ENCODE measurements at places on chromosomes 16 and 17.
A peak's percentile ranks its signal among the peaks of the same experiment; 100 is the strongest.

GRCh38 chr16:82605863-82606620 is 20.7 kb upstream of the CDH13 start:
- ATAC-seq = no peak

DNA sequence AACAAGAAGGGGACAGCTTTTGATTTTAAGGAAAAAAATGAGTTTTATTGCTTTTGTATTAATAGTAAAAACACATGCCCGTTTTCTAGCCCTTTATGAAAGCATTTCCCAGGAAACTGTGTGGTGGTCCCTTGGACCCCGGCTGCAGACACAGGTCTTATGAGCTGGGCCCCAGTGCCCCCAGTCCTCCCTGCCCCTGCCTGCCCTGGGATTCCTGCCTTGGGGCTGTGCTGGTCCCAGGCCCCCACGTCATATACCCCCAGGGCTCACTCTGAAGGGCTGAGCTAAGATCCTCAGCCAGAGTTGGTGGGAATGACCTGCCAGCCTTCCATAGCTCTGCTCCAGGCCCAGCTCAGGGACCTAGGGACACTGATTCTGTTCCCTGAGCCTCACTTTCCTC is 30.8 kb downstream of the GINS2 start:
- no peak for ATAC-seq

DNA sequence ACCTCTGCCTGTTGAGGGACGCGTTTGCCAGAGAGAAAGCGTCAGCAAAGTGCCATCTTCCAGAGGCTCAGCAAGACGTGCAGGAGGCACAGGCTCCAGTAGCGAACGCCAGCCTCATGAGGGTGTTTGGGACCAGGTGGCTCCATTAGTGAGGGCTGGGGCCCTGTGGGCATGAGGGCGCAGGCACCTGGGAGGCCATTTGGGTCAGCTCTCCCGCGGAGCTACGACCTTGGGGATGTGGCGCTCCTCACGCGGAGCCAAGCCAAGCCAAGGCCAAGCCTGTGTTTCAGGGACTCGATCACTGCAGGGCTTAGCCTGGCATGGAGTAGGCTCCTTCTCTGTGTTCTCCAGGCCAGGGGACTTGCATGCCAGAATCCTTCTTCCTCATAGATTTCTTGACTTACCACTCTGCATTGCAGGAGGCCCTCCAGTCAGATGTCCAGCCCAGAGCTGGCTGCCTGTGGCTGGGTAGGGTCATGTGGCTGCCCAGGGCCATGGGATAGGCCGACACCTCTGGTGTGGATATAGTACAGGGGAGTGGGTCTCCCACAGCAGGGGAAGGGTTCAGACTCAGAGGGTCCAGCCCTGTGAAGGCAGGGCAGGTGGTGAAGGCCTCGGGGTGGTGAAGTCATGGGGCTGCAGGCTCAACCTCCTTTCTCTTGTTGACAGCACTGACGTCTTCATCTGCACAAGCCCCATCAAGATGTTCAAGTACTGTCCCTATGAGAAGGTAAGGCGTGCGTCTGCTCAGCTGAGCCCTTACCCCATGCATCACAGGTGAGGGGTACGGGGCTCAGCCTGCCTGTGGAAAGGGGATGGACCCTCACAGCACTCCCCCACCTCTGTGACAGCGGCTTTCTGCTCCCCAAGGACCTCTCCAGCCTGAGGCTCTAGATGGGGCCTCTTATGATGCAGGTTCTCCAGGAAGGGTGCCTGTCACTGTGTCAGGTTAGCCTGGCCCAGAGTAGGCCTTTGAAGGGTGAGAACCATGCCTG is 19.6 kb downstream of the NT5M start:
- ATAC-seq = no peak

DNA sequence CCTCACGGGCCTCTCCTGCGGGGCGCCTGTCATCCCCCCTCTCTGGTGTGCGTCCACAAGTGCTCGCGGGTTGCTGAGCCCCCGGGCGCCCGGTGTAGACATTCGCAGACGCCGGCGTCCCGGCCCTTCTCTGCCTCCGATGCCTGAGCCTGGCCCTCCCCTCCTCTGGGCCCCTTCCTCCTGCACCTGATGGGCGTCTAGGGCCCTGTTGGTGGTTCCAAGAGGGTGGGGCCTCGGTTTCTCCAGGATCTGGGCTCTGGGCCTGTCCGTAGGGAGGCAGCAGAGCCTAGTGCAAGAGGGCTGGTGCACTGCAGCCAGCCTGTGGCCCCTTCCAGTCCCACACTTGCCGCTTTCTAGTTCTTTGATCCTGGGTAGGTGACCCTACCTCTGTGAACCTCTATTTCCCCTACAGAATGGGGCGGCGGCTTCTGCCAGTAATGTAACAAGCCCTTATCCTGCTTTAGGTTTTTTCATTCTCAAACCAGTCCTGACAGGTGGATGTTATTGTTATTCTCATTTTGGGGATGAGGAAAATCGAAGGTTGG is 623 bp downstream of the E4F1 start:
- peak; percentile 8 for ATAC-seq

DNA sequence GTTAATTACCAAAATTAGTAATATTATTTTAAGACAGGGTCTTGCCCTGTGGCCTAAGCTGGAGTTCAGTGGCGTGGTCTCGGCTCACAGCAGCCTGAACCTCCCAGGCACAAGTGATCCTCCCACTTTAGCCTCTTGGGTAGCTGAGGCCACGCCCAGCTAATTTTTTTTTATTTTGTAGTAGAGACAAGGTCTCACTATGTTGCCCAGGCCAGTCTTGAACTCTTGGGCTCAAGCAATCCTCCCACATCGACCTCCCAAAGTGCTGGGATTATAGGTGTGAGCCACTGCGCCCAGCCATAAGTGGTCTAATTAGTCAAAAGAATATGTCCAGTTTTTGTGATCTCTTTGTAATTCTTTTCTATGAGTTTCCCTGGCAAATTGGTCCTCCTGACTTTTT is 12.0 kb upstream of the CFDP1 start:
- ATAC-seq = no peak

DNA sequence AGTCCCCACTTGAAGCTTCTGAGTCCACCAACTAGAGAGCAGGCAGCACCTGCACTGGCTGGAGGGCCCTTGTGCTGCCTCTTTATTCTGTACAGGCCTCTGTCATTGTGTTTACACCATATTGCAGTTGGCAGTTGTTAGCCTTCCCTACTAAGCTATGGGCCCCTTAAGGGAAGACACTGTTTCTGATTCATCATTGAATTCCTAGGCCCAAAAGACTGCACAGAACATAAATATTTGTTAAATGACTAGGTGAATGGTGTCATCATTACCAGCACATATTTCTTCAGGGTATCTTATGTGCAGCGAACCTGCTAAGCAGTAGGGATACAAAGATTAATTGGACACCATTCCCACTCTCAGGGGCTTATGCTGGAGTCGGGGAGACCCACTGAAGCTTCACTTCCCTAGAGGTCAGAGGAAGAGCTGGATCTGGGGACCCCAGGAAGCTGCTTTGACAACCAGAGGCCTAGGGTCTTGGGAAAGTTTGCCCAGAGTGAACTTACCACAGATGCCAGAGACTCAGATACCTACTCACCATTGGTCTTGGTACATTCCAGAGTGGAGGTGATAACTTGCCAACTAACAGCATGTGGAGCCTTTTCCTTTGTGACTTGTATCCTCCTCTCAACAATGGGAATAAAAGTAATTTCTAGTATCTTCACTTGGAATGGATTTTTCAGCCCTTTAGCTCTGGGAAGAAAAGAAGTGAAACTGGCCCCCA is 28.7 kb upstream of the DDX52 start:
- no peak for ATAC-seq

- peak; percentile 64 for ATAC-seq
Observed at GRCh38 chr17:76384222-76384986, at the start of gene SPHK1. Gene SPHK1 (plus strand): TSS chr17:76384609. CDS start chr17:76385645, 1,036 bp downstream.

DNA sequence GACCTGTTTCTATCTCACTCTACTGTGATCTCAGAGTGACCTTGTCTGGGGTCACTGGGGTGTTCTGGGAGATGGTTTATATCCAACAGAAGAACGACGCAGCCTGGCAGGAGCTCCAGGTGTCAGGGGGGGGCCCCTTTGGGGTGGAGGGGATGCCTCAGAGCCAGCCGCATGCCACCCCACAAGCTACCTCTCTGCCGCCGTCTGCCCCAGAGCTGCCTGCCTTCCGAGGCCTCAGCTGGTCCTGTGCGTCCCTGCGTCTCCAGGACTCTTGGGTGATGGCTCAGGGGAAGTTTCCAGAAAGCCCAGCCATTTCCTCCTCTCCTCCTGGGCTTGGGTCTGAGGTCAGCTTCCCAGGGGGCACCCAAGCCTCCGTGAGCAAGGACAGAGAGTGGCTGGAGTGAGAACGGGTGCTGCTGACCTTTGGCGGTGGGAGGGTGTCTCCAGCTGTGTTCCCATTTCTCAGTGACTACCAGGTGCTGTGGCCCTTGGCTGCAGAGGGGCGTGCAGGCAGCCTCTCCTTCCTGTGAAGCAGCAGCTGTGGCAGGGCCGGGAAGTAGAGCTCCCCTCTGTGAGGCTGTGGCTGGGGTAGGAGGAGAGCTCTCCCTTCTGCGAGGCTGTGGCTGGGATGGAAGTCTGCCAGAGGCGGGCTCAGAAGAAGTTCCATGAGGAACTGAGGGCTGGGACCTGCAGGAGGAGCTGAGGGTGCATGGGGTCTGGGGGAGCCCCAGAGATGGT is 19.8 kb downstream of the JPH3 start:
- no peak for ATAC-seq

DNA sequence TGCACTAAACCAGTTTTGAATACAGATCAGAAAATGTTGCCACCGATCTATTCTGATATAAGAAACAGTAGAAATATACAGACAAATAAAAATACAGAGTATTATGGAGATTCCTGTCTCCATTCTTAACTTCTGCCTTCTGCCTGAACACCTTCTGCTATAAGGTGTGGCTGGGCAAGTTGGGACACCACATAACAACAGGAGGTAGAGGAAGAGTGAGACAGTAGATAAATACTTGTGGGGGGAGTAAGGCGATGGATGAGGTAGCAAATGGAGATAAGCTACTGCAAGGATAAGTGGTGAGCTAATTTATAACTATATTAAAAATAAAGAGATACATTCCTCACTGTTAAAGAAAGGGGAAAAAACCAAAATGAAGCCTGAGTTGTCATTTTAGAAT is 143.7 kb downstream of the CDH8 start:
- ATAC-seq = no peak

DNA sequence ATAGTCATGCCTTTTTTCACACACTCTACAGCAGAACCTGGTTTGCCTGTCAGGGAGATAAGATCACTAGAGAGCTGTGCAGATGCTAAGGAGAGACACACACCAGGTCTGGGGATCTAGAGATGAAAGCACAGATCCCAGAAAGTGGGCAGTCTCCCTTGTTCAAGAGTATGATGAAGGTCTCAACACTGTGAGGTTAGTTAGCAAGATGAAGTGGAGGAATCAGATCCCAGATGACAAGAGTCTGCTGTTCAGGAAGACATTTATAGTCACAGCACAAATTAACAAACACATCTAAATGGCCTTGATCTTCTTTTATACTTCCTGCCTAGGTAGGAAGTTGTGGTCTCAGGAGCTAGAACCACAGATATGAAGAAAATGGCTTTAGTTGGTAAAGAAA is 23.4 kb upstream of the SKAP1 start:
- no peak for ATAC-seq

DNA sequence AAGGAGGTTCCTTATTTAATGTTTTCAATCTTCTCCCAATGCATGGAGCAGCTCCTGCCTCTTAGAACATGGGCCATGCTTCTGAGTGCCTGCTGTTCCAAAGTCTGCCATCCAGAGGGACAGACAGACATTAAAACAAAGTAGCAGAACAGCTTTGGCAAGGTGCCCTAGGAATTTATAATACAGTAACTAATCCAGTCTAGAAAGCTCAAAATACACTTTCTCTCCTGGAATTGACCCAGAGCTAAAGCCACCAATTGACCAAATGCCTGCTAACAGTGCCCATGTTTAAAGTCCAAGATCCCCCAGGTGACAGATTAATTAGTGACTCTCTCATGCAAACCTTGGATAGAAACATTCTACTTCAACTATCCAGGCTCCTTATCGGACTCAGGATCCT is 11.1 kb upstream of the CHRNE start:
- no peak for ATAC-seq

- no peak for ATAC-seq
Observed at GRCh38 chr17:68910789-68911431, 44.3 kb downstream of the ABCA8 start.

DNA sequence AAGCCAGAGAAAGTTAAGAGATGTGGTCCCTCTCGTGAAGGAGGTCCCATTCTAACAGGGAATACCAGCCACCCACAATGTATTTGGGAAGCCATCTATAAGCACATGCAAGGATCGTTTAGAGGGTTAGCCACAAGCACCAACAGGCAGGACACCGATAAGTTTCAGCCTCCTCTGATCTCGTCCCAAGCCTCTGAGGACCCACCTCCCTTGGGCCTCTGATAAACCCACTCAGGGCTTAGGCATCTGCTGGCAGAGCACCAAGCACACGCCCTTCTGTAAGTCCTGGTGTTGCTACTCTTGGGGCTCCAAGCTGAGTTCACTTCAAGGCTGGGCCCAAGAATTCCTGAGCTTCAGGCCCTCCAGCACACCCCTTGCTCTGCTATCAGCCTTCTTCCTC is 5.4 kb upstream of the PNPO start:
- no peak for ATAC-seq

DNA sequence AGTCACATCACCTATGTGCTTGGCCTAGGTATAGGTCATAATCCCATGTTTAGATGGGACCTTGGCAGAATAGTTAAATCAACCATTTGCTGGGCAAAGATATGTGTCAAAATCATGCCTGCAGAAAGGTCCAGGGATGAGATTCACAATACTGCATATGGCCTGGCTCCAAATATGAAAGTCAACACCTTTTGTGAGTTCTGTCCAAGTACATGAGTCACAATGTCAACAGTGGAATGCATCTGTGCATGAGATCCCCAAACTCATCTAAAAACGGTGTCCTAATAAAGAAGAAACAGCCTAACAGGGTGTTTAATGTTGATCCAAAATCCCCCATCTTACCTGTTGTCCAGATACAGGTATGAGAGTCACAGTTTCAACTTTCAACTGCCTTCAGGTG is 1847.5 kb downstream of the TP53TG3F start:
- ATAC-seq = no peak

DNA sequence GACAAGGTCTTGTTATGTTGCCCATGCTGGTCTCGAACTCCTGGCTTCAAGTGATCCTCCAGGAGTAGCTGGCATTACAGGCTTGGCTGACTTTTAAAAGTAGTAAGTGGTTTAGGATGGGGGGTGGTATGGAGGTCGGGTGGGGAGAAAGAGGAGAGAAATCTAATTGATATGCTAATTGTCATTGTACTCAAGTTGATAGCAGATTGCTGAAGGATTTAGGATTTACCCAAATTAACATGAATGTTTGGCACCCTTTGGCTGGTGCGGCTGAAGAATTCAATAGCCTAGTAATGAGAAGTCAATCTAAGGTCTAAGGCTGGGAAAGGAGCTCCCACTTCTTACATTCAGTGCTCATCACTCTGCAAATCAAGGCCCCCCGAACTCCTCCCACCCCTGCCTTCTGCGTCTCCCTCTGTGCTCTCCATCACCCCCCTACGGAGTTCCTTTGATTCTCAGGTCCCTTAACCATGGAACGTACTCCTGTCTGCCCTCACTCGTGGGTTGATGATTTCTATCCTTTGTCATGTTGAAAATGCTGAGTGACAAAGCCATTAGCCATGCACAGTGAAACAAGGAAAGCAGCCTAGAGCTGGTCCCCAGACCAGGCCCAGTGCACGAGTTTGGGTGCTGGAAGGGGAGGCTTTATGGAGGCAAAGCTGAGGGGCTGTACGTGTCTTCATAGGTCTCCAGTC is 17.3 kb downstream of the CDH13 start:
- no peak for ATAC-seq

All from activated CD4-positive, CD25-positive, alpha-beta regulatory T cell treated with anti-CD3 and anti-CD28 coated beads, Interleukin-2, amount 50 U/mL, for 24 hours (primary cell).